ENCODE measurements at places on chromosomes 13 and 19. TPM values are rescaled to one million over a fixed set of nuclear protein-coding genes. Genes with fewer than 3 reads are reported as not detected.

Gene TEX26
- 0.24 TPM for total RNA-seq

Gene OSCAR
- 6.0 TPM for total RNA-seq

Gene SERP2
- total RNA-seq = 5.2 TPM

Gene ZNF440
- total RNA-seq = 12.7 TPM

Gene ZAR1L
- not detected for total RNA-seq

Gene GNG8
- total RNA-seq = 3.0 TPM

Gene ATP8A2
- 0.29 TPM for total RNA-seq

Gene SLC25A41
- not detected for total RNA-seq

Gene ZNF414
- total RNA-seq = 16.4 TPM

Gene ZNF600
- 12.6 TPM for total RNA-seq
